ENCODE measurements at places on chromosomes 16 and 17. TPM values are rescaled to one million over a fixed set of nuclear protein-coding genes. Genes with fewer than 3 reads are reported as not detected.

The MARVELD3 gene
- not detected for total RNA-seq

GRCh38 chr17:14736631-14737030 is 435.8 kb downstream of the HS3ST3B1 start:
- DNase-seq = no peak

DNA sequence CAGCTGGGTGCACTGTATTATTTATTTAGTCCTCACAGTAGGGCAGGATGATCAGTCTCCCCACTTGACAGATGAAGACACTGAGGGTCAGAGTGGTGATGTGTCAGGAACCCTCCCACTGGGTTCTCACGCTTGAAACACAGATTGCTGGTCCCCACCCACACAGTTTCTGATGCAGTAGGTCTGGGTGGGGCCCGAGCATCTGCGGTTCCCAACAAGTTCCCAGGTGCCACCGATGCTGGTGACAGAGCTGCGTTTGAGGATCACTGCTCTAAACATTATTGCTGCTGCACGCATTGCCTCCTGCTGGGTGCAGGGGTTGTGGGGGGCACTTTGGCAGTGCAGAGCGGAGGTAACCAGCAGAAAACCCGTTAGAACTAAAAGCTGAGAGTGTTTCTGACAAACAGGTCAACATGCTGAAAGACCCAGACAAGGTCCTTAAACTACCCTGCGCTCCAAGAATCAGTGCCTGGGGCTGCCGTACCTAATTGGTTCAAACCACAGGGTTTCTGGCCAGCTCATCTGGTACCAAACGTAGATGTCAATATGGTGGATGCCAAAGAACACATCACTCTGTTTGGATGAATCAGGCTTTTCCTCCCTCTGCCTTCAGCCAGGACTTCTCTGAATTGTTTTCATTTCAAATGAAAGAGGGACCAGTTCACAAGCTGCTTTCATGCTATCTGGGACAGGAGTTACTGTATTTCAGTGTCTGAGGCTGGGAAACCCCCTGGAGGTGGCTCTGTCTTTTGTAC is 76.0 kb downstream of the ABCC1 start:
- peak; percentile 97 for DNase-seq

The CA5A gene
- total RNA-seq = not detected

GRCh38 chr17:74226252-74226651 is 12.9 kb downstream of the TTYH2 start:
- no peak for DNase-seq

The EVPL gene
- not detected for total RNA-seq

The KRTAP9-4 gene
- not detected for total RNA-seq

DNA sequence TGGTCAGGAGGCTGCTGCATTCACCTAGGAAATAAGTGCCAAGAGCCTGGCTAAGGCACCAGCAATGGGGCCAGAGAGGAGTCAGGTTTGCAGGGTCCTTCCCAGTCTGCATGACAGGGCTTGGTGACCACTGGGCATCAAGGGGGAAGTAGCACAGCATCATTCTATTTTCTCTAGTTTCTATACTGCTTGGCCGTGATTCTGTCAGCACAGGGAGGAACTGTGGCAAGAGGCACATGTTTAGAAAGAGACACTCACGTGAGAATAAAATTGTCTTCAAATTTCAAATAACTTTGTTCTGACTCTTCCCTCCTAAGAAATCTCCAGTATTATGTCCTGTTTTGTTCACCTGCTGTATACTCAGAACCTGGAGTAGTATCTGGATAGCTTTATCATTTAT is 37.8 kb downstream of the ERN1 start:
- DNase-seq = no peak

GRCh38 chr16:68246121-68246520 is 948 bp downstream of the PLA2G15 start:
- no peak for DNase-seq

DNA sequence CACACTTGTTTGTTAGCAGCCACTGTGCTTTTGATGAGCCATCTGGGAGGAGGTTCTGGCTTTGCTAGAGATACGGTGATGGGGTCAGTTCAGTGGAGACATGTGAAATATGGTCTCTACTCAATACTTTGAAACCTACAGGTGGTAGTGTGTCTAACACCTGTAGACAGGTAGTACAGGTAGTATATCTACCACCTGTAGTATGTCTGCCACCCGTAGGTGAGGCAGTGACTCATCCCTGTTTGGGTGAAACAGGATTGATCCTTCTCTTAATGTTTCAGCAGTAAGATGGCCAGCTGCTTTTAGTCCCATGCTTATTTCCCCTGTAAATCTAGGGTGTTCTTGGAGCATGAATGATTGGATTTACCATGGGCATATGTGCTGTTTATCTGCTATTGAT is 240.8 kb downstream of the SNX29 start:
- no peak for DNase-seq

DNA sequence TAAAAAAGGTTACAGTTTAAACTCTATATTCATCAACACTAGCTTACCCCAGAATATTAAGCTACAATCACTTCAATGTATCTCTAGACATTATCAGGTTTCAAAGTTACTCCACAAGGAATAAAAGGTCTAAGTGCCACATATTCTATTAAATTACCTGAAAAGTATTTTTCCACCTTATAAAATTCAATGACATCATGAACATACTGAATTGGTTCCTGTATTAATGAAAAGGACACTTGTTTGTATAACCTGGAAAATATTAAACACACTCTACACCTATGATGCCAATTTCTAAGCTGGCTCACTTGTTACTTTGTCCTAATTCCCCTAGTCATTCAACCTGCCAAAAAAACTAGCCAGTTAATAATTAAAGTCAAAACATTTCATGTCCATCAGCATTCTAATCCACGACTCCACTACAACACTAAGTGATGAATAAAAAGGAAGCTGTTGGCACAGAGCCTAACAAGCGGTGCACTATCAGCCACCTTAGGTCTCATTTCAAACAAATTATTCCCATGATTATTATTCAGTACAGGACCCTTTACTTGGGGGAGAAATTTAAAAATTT is 12.2 kb downstream of the MED13 start:
- DNase-seq = no peak

The GJC1 gene
- 60.0 TPM for total RNA-seq

Measured in MG63 (cell line).